Cardiac septum (tissue), 1 donor: ENCODE measurements at places on chromosomes 1 and 21. TPM values are rescaled to one million over a fixed set of nuclear protein-coding genes. Genes with fewer than 3 reads are reported as not detected.

GRCh38 chr1:30645807-30646206 lies 77.6 kb downstream of the MATN1 start:
- DNase-seq = no peak

Gene PWP2
- 1.6 TPM for total RNA-seq

Gene PRDM15
- 3.5 TPM for total RNA-seq

GRCh38 chr1:95196017-95196416 lies 38.0 kb upstream of the RWDD3 start:
- DNase-seq = no peak

- no peak for DNase-seq
These were observed 18.8 kb downstream of the SLC41A1 start for GRCh38 chr1:205794011-205794730.

- DNase-seq = no peak
These were observed 196.0 kb downstream of the FMN2 start for GRCh38 chr1:240287722-240288121.

DNA sequence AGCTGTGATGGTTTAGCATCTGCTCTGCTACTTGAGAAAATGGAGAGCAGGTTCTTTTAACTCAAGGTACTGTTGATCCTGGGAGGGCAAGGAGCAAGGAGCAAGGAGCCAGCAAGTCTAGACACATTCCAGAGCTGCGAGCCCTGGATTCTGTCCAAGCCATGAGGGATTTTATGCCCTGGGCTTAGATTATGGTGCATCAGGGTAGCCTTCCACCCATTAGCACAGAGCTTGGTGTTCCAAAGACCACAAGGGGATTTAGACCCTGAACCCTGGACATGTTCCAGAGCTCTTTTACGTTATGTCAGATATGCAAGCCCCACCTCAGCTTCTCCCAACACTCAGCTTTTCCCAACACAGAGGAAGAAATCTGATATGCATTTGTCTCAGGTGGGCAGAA lies 2.0 kb upstream of the OR14I1 start:
- no peak for DNase-seq

DNA sequence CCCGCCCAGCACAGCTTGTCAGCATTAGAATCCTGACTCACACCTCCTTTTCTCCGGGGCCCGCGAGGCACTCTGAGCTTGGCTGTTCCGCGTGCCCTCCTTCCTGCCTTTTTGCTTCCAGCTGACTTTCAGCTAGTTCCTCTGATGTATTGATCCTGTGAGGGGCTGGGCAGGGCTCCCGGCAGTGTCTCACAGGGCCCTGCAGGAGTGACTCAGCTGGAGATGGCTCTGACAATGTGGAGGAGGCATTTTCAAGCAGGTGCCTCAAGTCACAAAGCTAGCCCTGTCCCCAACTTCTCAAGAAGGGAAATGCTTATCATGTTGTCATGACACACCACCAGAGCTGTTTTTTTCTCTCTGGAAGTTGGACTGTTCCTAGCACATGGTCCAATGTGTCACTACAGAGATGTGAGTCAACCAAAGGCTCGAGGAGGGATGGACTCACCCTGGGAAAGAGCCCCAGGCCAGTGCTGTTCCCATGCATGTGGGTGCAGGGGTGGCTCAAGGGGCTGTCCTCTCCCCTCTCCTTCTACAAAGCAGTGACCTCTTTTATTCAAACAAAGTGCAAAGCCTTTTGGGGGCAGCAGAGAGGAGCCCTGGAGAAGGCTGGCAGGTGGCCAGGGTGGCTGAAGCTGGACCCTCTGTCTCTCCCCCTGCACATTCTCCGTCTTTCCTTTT lies 30.6 kb downstream of the SYT6 start:
- DNase-seq = no peak

DNA sequence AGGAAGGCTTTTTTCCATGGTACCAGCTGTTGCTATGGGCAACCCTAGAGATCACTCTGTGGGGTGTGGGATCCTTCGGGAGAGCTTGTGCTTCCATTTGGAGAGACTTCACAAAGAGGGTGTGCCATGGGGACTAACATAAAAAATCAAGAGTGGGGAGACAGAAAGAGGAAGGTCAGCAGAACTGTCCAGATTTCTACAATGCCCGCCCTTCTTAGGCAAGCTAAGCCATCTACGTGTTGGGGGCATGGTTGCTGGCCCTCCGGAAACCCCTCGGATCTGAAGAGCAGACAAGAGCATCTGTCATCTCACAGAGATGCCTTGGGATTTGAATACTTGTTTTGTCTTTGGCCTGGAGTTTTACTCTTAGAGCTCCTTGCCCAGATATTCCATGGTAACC lies 83.9 kb upstream of the ZNF648 start:
- no peak for DNase-seq

- no peak for DNase-seq
These were observed 106.1 kb downstream of the SIM2 start for GRCh38 chr21:36804874-36805611.

- no peak for DNase-seq
These were observed 128.4 kb upstream of the MROH9 start for GRCh38 chr1:170806961-170807360.

- DNase-seq = no peak
These were observed 3.7 kb downstream of the SCMH1 start for GRCh38 chr1:41238311-41238988.

DNA sequence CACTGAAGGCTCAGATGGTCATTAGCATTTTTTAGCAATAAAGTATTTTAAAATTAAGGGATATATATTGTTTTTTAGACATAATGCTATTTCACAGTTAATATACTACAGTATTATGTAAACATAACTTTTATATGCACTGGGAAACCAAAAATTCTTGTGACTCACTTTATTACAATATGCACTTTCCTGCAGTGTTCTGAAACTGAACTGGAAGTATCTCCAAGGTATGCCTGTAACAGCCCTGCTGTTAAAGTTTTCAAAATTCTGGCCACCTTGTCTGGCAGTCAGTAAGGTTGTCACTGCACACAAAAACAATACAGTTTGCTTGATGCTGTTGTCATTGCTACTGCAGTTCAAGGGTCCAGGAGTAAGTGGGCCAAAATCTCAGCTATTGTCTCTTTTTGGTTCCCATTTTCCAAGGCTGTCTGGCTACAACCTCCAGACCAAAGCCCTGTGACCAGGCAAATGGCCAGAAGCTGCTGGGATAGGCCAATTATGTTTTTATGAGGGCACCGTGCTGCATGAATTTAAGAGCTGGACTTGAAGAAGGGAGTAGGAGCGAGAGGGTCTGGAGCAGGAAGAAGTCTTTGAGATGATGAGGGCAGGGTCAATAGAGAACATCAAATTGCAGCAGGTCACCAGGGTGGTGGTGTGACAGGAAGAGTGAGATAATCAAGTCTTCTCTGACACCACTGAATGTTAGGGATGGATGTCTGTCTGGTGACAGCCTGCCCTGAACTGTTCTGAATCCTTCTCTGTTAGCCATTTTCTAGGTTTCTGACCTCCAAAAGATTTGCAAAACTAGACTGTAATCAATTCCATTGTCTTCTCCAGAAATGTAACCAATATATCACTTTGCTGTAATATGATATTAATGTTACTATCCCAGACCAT lies 82.3 kb upstream of the CACHD1 start:
- no peak for DNase-seq

- DNase-seq = no peak
These were observed 344.0 kb downstream of the ST6GALNAC3 start for GRCh38 chr1:76418531-76418930.

Gene ANGEL2
- total RNA-seq = 17.8 TPM

Gene PERM1
- 50.1 TPM for total RNA-seq

DNA sequence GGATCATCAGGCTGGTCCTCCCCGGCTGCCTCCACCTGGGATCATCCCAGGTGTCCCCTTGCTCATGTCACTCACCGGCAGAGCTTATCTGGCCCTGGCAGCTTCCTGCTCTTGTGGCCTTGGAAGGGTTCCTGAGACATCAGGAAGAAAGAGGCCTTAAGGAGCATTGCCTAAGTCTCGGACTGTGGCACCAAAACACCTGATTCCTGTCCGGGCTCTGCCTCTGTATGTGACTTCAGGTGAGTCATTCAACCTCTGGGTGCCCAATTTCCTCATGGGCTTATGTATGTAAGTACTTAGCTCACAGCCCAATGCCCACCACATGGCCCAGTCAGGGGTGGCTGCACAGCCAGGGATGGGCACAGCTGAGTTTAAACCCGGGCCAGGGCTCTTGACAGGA lies 255.9 kb upstream of the VAMP3 start:
- no peak for DNase-seq

Gene TEX38
- total RNA-seq = 0.24 TPM

Gene TRNP1
- 42.2 TPM for total RNA-seq

DNA sequence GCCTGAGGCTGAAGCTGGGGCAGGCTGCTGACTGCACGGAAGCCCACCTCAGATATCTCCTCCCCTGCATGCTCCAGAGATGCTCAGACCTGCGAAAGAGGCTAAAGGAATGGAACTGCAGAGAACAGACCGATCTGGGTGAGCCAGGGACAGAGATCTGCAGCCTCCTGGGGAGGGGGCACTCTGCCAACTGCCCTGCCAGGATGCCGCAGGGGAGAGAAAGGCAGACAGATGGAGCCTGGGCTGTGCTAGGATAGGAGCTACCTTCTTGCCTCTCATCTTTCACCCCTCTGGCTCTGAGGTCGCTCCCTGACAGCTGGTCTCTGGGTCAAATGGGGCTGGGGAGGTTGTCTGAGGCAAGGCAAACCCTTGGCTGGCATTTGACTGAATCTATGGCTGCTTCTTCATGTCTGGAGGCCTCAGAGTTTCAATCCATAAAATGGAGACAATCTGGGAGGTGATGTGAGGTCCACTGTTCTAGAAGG lies 238.2 kb downstream of the GRIK3 start:
- no peak for DNase-seq

- DNase-seq = no peak
These were observed 29.9 kb downstream of the CHML start for GRCh38 chr1:241610056-241610815.

Gene CHI3L1
- total RNA-seq = 7.4 TPM

DNA sequence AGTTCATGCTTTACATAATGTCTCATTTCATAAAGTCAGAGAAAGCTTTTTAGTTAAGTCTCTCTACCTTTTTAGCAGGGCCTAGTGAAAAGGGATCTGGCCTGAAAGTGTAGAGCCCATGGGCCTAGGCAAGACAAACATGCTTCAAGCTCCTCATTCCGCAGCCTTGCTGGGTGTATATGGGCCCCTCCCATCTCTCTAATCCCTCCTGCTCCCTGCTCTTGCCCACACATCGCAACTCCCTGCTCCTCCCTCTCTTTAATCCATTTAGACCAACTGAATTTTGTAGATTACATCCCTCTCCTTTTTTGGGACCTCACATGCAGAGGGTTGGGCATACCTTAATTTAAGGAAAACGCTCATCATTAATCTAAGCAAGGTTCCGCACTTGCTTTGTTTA lies 42.3 kb upstream of the CCDC190 start:
- DNase-seq = no peak

Gene BRDT
- total RNA-seq = not detected

Gene GPR137B
- 44.6 TPM for total RNA-seq

- no peak for DNase-seq
These were observed 14.0 kb downstream of the SLC66A1 start for GRCh38 chr1:19325958-19326747.

GRCh38 chr1:242522996-242523718 lies 1.3 kb downstream of the PLD5 start:
- DNase-seq = no peak

Gene CFAP74
- total RNA-seq = not detected

- DNase-seq = no peak
These were observed 4.5 kb downstream of the TTC24 start for GRCh38 chr1:156583821-156584622.

DNA sequence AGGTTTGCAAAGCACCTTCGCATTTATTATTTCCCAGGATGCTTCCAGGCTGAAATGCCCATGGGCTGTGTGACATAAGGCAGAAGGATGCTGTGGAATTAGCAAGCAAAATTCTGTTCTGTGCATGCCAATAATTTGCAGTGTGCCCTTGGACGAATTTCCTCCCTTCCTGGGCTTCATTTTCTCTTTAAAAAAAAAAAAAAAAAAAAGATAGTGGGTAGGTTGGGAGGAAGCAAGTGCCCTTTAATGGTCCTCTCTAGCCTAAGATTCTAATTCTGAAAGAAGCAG lies 2.5 kb upstream of the ID3 start:
- DNase-seq = no peak

- DNase-seq = no peak
These were observed 1135.9 kb downstream of the KCNT2 start for GRCh38 chr1:195472291-195472690.

- DNase-seq = no peak
These were observed 6.0 kb upstream of the SH2D2A start for GRCh38 chr1:156822680-156823079.

DNA sequence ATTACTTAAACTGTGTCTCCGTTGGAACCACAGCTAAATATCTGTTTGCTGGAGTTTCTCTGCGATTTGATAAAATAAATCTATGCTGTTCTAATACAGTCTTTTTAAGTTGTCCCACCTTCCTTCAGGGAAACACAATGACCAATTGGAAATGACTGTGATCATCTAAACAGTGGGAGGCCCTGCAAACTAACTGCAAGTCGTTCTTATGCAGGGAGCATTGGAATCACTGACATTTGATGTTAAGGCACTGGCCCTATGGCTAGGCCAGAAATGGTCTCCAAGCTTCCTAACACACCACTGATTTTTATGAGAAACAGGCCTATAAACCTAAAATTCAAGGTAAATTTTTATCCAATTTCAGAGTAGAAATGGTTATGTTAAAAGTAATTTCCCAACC lies 645.2 kb downstream of the LMO4 start:
- DNase-seq = no peak

Gene ATP1A2
- total RNA-seq = 147 TPM

DNA sequence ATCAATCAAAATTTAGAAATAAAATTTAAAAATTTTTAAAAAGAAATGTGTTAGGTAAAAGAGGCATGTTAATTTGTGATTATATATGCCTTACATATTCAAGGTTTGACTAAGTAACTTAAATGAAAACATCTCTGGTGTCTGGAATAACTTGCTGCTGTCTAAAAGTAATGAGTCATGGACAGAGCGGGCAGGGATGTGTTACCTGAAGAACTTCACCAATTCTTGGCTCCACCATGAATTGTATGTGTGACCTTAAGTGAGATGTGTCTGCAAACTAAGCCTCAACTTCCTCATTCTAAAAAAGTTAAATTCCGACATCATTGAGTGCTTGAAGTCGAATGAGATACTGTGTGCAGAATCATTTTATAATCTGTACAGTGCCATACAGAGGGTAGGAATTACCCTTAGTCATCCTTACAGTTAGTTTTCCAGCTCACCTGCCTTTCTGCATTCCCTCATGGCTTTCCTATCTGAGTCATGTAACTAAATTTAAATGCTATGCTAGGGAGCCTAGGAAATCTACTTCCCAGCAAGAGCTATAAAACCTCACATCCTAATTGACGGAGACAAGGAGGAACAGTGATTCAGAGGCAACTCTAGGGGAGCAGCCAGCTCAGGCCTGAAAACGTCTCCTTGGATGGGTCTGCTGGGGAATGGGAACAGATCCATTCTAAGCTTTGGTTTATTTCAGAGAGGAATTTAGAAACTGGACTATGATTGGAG lies 100.7 kb upstream of the TSPAN2 start:
- DNase-seq = no peak

Gene AMPD1
- 0.30 TPM for total RNA-seq
